ENCODE measurements at places on chromosomes 6 and 20.

DNA sequence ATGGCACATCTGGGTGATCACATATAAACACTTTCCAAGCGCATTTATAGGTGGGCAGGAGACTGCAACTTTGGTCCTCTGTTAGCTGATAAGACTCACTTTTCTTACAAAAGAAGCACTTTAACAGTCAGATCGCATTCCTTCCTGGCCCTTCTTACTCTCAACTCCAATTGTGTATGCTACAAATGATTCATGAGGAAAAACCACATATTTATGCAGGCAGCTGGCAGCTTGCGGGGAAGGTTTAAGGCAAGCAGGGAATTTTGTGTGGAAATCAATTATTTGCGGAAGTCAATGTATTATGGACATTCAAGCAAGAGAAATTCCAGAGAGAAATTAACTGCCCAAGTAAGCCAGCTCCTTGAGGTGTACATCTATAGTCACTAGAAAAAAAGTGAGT is 194.0 kb downstream of the PKHD1 start:
- no peak for DNase-seq

DNA sequence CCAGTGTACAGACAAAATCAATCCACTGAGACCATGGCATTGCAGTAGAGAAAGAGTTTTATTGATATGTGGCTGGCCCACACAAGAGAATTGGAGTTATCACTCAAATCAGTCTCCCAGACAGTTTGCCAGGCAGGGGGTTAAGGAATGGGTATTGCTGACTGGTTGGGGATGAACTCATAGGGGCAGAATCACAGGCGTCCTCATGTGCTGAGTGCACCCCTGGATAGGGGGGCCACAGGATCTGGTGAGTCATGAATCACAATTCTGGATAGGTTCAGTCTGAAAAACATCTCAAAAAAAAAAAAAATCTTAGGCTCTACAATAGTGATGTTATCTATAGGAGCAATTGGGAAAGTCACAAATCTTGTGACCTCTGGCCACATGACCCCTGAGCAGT is 29.5 kb upstream of the ILRUN start:
- DNase-seq: no peak

DNA sequence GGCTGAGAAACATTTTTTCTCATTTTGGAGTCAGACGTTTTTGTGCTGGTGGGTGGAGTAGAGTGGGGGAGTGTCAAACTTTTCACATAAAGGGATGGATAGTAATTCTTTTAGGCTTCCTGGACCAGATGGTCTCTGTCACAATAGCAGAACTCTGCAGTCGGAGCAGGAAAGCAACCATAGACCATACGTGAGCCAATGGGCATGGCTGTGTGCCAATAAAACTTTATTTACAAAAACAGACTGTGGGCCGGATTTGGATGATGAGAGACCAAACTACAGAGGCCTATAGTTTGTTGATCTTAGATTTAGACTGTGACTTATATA is 70.8 kb upstream of the SLC22A23 start:
- DNase-seq: no peak

GRCh38 chr6:43970913-43971775 is 156.1 kb downstream of the MRPL14 start:
- no peak for DNase-seq

GRCh38 chr6:95576998-95577303 is 384 bp upstream of the MANEA start:
- no peak for DNase-seq

GRCh38 chr20:24477831-24478547 is 8.6 kb downstream of the SYNDIG1 start:
- DNase-seq: no peak

GRCh38 chr20:33840759-33841435 is 29.7 kb downstream of the CHMP4B start:
- DNase-seq: no peak

- no peak for DNase-seq
Measured at GRCh38 chr6:157757430-157758403, 65.3 kb upstream of the SNX9 start.

DNA sequence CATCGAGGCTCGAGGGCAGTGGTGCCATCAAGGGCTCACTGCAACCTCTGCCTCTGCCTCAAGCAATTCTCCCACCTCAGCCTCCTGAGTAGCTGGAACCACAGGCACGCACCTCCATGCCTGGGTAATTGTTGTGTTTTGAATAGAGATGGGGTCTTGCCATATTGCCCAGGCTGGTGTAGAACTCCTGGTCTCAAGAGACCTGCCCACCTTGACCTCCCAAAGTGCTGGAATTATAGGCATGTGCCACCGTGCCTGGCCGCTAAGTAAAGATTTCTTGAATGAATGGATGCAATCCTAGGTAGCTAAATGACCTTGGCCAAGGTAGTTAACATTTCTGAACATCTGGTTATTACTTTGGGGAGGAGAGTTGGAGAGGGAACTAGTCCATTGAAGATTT is 7.4 kb downstream of the SCAF8 start:
- DNase-seq: no peak

GRCh38 chr6:39920157-39920556 is 14.1 kb downstream of the MOCS1 start:
- no peak for DNase-seq

- peak; percentile 57 for DNase-seq
Measured at GRCh38 chr6:101722991-101723579, 329.6 kb downstream of the GRIK2 start.

- no peak for DNase-seq
Measured at GRCh38 chr6:169969372-169970099, 218.1 kb downstream of the ERMARD start.

GRCh38 chr6:169935348-169935718 is 183.9 kb downstream of the ERMARD start:
- DNase-seq: no peak

- DNase-seq: no peak
Measured at GRCh38 chr6:139187489-139187888, 52.6 kb downstream of the HECA start.

- DNase-seq: no peak
Measured at GRCh38 chr6:109295109-109295773, 87.0 kb downstream of the CD164 start.

DNA sequence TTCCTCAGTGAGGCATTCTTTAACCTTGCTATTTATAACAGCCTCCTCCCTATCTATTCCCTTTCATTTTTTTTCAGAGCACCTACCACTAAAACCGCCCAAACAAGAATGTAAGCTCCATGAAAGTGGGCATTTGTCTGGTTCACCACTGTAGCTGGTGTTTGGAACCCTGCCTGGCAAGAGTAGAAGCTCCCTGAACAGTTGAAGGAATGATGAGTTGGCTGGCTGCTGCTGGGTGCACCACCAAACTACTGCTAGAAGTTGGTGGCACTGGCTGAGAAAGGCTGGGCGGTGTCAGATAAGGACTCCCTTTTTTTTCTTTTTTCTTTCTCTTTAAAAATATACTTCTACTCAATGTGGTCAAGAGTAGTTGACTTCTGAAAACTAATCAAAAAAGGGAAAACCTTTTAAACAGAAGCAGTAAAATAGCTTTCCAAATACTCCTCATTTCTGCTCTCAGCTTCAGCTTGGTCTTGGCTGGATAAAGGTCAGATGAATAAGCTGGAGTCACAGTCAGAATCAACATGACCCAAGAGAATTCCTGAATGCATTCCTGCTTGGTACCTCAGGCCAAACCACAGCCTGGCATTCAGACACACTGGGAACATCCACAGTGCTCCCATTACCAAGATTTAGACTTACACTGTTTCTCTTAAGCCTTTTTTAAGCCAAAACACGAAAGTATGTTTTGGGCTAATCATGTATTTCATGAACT is 38.0 kb downstream of the RTN4IP1 start:
- DNase-seq: peak; percentile 36

DNA sequence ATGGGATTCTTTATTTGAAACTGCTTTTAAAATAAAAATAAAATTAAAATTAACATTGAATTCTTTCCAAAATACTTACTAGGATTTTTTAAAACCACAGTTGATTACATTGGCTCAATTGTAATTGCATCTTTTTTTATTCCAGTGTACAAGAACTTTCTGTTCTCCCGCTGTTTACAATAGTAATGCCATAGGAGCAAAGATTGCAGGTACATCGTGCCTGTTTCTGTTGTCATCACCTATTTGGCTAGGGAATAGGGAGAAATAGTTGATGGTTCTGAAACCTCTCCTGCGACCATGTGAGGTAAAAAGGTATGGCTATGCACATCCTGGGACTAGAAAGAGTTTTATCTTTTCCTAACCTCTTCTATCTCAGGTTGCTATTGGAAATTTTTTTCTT is 28.2 kb upstream of the RHAG start:
- DNase-seq: no peak

DNA sequence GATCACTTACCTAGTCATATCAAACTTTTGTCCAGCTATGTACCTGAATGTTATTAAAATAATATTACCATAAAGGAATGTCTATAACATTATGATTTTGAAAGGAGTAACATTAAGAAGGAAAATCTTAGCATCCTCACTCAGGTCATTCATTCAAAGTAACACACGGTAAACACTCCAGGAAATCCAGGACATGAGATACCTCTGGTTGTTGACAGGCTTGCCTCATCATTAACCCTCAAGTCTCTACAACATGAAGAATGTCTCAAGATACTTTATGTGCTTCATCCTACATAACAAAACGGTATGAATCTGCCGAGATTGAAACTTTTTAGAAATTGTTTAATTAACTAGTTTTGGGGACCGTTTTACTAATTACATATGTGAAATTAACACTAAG is 690 bp upstream of the FILIP1 start:
- no peak for DNase-seq

DNA sequence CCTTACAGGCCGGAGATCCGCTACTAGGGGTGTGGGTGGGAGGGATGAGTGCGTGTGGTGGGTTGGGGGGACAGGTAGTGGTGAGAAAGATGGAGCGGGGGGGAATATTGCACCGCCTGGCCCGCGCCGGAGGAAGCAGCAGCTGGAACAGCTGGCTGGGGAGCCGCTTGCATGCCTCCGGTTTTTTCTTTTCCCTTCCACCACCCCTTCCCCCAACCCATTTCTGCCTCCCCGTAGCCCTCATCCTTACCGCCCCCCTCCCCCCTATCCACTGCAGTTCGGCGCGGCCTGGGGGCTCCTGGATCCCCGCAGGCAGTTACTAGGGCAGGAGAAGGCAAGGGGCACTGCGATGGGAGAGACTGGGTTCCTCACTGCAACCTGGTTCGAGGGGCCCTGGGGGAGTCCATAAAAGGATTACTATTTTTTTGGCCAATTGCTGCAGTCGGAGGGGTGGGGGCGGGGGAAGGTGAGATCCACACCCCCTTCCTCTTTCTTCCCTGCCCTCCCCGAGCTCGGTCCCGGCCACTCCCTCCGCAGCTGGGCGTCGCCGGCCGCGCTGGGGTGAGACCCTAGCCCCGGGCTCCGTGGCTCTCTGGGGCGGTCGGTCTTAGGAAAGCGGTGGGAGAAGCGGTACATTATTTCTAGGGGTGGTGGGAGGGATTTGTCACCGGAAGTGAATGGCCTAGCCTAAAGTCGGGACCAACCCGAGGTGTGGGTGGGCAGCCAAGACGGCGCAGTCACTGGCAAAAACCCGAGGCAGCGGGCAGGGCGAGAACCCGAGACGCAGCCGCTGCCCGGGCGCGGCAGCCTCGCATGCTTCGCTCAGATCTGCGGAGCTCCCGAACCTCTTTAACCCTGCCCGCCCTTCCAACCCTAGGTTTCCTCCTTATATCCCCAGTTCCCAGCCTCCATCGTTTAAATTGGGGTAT is 824 bp upstream of the TBCC start:
- DNase-seq: peak; percentile 85

GRCh38 chr6:147381712-147382111 is 126.8 kb upstream of the SAMD5 start:
- DNase-seq: peak; percentile 29

DNA sequence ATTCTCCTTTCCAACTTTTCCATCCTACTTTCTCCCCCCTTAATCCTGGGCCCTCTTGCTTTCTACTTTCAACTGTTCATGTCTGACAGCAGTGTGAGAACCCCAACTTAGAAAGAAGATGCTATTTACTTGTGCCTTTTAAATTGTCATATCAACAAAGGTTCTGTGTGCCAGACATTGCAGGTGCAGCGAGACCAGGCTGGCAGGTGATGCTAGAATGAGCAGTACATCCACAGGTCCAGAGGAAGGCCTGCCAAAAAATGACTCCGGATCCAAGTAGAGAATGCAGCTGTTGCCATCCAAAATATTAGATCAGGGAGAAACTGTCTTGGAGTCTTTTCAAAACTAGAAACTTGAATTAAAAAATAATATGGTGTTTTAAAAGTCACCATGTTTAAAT is 510.5 kb downstream of the LMBRD1 start:
- DNase-seq: no peak

DNA sequence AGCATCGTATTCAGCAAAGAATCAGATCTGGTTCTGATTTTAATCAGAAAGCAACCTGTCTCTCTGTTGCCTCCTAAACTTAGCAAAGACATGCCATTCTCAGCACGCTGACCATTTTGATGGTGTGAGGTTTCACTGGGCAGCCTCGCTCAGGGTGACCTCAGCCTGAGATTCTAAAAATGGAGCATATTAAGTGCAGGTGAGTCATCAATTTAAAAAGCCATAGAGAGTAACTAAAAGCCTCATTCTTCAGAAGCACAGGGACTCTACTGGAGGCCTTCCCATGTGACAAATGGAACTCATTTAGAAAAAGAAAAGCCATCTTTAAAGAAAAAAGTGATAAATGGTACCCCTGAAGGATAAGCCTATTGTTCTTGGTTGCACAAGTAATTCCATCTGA is 91.3 kb downstream of the FILIP1 start:
- DNase-seq: peak; percentile 81

DNA sequence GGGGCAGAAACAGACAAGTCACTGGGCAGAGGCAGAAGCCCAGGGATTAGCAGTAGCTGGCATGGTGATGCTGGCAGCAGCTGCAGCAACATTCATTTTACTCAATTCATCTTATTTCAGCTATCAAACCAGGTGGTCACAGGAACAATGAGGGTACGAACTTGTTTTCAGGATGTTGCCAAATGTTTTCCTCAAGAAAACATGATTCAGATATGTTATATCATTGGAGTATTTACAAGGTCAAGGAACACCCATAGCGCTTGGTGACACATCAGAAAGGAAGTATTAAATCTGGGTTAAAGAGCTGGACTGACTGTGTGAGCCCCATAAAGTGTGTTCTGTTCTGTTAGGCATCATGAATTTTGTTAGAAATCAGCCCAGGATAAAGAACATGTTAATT is 456.9 kb upstream of the ID4 start:
- no peak for DNase-seq

DNA sequence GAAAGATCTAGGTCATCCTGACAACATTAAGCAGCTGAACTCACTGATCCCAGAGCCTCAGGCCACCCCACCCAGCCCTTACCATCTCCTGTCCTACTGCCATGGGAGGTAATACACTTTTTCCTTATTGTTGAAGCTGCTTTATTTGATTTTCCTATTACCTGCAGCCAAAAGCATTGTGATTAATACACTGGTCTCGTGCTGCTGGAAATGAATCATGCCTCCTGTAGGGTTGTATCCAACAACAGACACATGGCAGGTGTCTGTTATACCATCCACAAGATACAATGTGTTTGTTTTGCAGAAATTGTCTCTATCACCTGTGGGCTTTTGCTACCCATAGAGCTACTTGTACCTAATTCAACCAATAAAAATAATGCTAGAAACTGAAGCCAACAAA is 34.2 kb downstream of the MYLIP start:
- no peak for DNase-seq
